ENCODE measurements at places on chromosomes 13 and 19. TPM values are rescaled to one million over a fixed set of nuclear protein-coding genes. Genes with fewer than 3 reads are reported as not detected.
A peak's percentile ranks its signal among the peaks of the same experiment; 100 is the strongest.

- no peak for DNase-seq
These were observed 7.0 kb downstream of the ZNF835 start for GRCh38 chr19:56664511-56664910.

DNA sequence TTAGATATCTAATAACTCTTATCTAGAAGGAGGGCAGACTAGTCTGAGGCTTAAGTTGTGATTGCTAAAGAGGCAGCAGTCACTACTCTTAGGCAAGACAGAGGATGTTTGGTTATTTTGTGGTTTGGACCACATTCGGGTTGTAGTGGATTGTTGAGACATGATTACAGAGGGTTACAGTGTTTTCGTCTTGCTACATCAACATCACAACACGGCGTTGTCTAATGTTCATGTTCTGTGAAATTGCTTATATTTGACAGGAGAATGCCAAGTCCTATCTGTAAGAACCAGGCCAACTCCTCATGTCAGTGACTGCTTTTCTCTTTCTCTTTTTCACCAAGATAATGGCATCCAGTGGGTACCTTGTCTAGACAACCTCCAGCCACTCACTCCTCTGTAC, 16.8 kb upstream of the TM9SF2 start:
- DNase-seq = no peak

DNA sequence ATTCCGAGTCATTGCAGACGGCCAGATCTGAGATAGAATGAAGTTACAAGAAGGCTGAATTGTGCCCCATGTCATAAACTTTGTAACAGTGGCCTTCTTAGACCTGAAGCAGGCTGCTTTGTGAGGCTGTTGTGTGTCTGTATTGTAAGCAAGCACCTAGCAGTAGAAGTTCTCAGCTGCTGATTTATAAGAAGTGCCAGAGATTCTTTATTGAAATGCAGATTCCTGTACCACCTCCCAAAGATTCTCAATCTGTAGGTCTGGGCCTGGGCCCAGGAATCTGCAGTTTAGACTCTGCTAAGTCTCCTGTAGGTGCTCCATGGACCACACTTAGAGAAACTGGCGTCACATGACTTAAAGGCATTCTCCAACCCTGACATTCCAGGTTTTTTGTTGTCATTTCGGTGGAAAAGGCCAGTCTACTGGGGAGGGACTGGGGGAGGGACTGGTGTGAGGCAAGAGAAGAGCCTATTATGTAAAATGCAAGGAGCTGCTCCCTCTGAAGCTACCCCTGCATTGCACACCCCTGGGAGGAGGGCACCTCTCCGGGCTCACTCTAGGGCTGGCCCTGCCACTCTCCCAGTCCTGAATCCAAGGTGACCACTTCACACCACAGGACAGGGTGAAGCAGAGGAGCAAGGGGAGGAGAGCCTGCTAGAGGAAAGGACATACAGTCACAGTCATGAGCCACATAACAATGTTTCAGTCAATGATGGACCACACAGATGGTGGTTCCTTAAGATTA, 769 bp upstream of the TMEM272 start:
- DNase-seq = no peak

DNA sequence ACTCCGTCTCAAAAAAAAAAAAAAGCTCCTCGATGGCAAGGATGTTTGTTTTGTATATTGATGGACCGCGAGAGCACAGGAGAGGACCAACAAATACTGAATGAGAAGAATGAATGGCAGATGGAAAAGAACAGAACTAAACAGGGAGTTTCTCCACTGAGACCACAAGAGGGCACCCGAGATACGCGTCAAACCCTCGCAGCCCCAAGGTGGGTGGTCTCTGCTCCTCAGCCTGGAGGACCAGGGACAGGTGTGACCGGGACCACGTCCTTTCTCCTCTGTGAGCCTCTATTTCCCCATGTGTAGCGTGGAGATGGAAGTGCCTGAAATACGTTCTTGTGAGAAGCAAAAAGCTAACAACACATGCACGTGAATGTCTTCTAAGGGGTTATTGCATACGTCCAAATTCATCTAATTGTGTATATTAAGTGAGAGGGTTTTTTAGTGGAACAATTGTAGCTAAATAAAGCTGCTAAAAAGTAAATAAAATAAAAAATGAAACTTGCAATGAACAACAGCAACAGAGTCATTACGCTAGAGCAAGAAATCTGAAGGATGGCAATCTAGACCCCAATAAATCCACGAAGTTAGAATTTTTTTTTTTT, 8.3 kb upstream of the CDC42EP5 start:
- DNase-seq = no peak

DNA sequence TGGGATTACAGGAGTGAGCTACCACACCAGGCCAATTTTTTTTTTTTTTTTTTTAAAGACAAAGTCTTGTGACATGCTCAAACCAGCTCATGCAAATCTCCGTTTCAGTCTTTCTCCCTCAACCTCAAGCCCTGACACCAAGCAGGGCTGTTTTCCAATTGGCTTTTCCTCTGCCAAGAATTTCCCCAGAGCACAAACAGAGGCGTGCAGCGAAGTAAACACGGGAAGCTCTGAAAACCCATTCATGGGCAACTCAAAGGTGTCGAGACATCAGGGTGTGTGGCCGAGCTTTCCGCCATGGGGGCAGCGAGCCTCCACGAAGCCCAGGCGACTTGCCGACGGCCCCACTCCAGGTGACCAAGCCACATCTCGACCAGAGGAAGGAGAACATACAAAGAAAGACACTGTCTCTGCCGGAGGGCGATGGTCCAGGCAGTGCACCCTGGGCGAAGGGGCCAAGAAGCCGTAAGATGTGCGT, 70.0 kb downstream of the INSR start:
- DNase-seq = peak; percentile 73

- DNase-seq = no peak
These were observed 4.8 kb downstream of the FCHO1 start for GRCh38 chr19:17755977-17756670.

- no peak for DNase-seq
These were observed 186.3 kb downstream of the MTUS2 start for GRCh38 chr13:29006359-29006850.

- no peak for DNase-seq
These were observed 87.1 kb downstream of the PTPRS start for GRCh38 chr19:5253406-5254110.

GRCh38 chr13:28406733-28407266, 88.1 kb downstream of the FLT1 start:
- DNase-seq = no peak

DNA sequence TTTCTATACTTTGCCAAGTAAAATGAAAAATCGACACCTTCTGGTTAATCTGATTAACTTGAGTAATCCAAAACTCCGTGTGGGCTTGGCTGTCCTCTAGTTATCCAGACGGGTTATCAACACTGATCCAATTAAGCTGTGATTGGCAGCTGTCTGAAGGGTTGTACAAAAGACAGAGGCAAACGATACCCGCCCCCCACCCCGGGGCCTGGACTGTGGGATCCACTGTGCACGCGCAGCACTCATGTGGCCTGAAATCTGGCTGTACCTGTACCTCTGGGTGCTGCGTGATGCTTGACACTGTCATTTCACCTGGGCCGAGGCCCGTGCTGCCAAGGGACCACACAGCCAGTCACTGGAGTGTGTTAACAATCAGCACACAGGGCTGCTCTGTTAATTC, 53.5 kb downstream of the COL4A2 start:
- DNase-seq = no peak

DNA sequence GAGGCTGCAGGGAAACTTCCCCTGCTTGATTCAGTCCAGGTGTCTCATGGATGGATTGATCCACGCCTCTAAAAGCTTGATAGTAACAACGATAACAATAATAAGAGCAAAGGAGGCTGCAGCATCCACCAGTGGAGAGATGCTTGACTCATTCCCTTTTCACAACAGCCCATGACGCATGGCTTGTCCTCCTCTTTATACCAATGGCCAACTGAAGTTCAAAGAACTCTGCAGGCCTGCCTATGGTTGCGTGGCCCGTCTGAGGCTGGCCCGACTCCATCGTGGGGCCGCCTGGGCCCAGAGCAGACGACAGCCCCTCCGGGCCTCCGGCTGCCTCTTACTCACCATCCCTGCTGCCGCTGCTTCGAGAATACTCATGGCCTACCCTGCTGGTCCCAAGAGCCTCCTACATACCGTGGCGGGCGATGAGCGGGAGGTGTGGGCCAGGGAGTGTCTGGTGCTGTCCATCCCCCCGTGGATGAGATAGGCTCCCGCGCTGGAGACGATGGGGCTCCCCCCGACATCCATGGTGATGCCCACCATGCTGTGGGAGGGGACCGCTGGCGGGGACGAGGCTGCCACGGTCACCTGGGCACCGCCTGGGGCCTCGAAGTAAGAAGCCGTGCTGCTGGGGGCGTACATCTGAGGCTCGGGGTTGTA, 61.8 kb upstream of the RANBP3 start:
- no peak for DNase-seq

DNA sequence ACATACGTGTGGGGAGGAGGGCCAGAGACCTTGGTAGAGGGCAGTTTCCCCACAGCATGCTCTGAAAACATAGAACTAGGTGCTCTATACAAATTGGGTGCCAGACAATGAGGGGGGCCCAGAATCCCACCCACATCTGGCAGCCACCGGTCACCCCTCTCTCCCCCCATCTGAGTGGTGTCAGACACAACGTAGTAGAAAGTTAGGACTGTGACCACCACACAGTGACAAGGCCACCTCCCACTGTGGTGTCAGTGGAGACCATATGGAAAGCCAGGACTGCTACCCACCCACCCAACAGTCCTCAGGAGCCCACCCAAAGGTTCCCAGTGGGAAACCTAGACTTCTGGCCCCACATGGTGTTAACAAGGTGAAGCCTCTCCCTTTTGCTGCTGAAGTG, 2.1 kb upstream of the ATP4B start:
- no peak for DNase-seq

GRCh38 chr19:48780631-48781391, 25.5 kb downstream of the FGF21 start:
- DNase-seq = peak; percentile 52

The LRRC63 gene
- not detected for total RNA-seq

The TDRD12 gene
- total RNA-seq = 2.0 TPM

The SIGLEC10 gene
- 0.26 TPM for total RNA-seq

The CRX gene
- not detected for total RNA-seq
